Thoracic aorta (tissue), 2 donors: ENCODE measurements at places on chromosomes 5 and 9. TPM values are rescaled to one million over a fixed set of nuclear protein-coding genes. Genes with fewer than 3 reads are reported as not detected.

FGF18 gene
- total RNA-seq, result 0.81 TPM

DNA sequence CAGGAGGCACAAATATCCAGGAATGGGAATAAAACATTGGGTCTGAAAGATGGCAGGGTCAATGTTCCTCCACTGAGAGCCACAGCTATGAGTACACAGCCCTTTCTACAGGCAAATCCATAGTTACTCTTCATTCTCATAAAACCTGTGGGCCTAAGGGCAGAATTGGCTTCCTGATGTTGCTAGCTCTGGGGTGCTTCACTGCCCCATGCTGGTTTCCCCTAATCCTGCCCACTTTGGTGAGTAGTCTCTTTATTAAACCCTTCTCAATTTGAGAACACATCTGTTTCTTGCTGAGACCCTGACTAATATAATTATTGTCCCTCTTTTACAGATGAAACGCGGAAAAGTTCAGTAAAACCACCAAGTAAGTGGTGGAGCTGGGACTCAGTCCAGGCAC, 66.3 kb upstream of the RAI14 start:
- no peak overlapping the region for H3K27ac ChIP-seq
- no peak overlapping the region for H3K4me3 ChIP-seq
- no peak for DNase-seq
- no peaks in the 10 kb centered on the region for H3K27me3 ChIP-seq

GRCh38 chr5:76855961-76856360, 6.1 kb downstream of the S100Z start:
- no peaks in the 10 kb centered on the region for H3K27me3 ChIP-seq
- H3K27ac ChIP-seq, result no peak overlapping the region
- no peaks in the 10 kb centered on the region for H3K36me3 ChIP-seq
- DNase-seq, result no peak
- no peak overlapping the region for H3K4me3 ChIP-seq

- peaks cover 11% of the 10 kb centered on the region for H3K4me1 ChIP-seq
- no peaks in the 10 kb centered on the region for H3K36me3 ChIP-seq
- H3K27ac ChIP-seq, result no peak overlapping the region
- DNase-seq, result no peak
Observed at GRCh38 chr9:134597957-134598883, 43.4 kb upstream of the COL5A1 start.

GRCh38 chr5:144368556-144368955, 197.9 kb downstream of the KCTD16 start:
- H3K36me3 ChIP-seq, result no peaks in the 10 kb centered on the region
- no peak overlapping the region for H3K27ac ChIP-seq
- no peaks in the 10 kb centered on the region for H3K4me1 ChIP-seq
- H3K27me3 ChIP-seq, result no peaks in the 10 kb centered on the region
- DNase-seq, result no peak
- no peak overlapping the region for H3K4me3 ChIP-seq

DNA sequence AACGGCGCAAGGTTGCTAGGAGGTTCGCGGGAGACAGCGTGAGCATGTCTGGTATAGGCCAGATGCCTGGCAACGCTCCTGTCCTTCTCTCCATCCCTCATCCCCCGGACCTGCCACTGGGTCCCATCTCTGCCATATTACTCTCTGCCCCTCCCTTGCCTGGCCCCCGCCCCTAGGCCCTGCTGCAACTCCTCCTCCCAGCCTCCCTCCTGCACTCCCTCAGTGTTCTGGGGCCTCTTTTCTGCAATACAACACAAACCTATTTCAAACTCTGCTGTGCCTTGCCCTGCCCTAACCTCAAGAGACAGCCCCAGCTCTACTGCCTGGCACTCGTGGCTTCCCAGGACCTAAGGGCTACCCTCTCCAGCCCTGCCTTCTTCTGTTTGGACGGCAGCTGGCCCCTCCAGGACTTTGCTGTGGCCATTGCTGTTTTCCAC, 8.9 kb upstream of the DBN1 start:
- DNase-seq, result no peak
- H3K27ac ChIP-seq, result peak overlapping the region; percentile 81
- no peak overlapping the region for H3K4me3 ChIP-seq
- no peaks in the 10 kb centered on the region for H3K27me3 ChIP-seq
- peaks cover 39% of the 10 kb centered on the region for H3K36me3 ChIP-seq

- H3K27ac ChIP-seq, result no peak overlapping the region
- no peaks in the 10 kb centered on the region for H3K4me1 ChIP-seq
- no peak overlapping the region for H3K4me3 ChIP-seq
- no peak for DNase-seq
- no peaks in the 10 kb centered on the region for H3K27me3 ChIP-seq
- no peaks in the 10 kb centered on the region for H3K36me3 ChIP-seq
Observed at GRCh38 chr5:166781737-166782136, 1509.7 kb upstream of the WWC1 start.
